ENCODE measurements at places on chromosomes 16 and 17.

- DNase-seq: no peak
Measured at GRCh38 chr16:21338537-21339268, 60.6 kb upstream of the CRYM start.

GRCh38 chr16:66933776-66934137 lies 445 bp downstream of the CIAO2B start:
- DNase-seq: no peak

- no peak for DNase-seq
Measured at GRCh38 chr17:14302091-14302430, 1.2 kb downstream of the HS3ST3B1 start.

GRCh38 chr16:54512467-54512995 lies 225.9 kb upstream of the IRX3 start:
- DNase-seq: no peak

GRCh38 chr16:695355-696089 lies 5.3 kb upstream of the WDR24 start:
- no peak for DNase-seq

- DNase-seq: no peak
Measured at GRCh38 chr16:52293204-52293603, 253.7 kb downstream of the TOX3 start.

- no peak for DNase-seq
Measured at GRCh38 chr17:82687871-82688270, 10.6 kb downstream of the RAB40B start.

GRCh38 chr17:47605011-47605410 lies 44.7 kb upstream of the KPNB1 start:
- no peak for DNase-seq

GRCh38 chr17:75260641-75261335 lies 618 bp downstream of the GGA3 start:
- peak; percentile 49 for DNase-seq

GRCh38 chr16:1196494-1196893 lies 28.6 kb downstream of the TPSG1 start:
- DNase-seq: no peak

- DNase-seq: peak; percentile 54
Measured at GRCh38 chr17:27856676-27857432, 36.3 kb downstream of the LYRM9 start.

DNA sequence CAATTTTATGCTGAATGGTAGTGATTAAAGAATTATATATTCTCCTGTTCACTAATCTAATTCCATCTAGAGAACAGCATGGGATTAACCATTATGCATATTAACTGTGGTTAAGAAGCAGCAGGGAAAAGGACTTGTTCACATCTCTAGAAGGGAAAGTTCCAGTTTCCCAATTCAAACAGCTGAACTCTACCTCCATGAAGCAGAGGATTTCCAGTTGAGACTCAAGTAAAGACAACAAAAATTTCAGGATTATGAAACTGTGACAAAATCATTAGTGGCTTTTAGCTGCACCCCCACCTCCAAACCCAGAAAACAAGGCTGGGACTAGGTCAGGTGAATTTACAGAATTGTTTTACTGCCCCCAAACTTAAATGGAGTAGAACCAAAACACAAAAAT lies 73.6 kb downstream of the USP32 start:
- DNase-seq: no peak

DNA sequence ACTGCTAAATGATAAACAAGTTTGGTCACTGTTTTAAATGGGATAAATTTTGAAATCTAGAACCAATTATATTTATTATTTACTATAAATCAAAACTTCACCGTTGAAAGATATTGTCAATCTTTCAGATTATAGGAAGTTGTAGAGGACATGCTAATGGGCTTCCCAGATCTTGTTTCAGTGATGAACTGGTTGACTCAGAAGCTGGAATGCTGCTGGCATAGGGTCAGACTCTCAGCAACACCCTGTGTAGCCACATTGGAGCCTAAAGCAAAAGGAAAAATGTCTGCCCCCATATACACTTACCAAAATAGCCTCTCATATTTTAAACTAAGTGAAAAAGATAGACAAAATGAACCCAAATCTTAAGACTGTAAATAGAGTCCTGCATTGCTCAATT lies 916.9 kb upstream of the SOX9 start:
- DNase-seq: no peak

GRCh38 chr16:17351441-17352035 lies 119.2 kb downstream of the XYLT1 start:
- no peak for DNase-seq

GRCh38 chr16:24217461-24217860 lies 38.7 kb upstream of the CACNG3 start:
- DNase-seq: no peak

DNA sequence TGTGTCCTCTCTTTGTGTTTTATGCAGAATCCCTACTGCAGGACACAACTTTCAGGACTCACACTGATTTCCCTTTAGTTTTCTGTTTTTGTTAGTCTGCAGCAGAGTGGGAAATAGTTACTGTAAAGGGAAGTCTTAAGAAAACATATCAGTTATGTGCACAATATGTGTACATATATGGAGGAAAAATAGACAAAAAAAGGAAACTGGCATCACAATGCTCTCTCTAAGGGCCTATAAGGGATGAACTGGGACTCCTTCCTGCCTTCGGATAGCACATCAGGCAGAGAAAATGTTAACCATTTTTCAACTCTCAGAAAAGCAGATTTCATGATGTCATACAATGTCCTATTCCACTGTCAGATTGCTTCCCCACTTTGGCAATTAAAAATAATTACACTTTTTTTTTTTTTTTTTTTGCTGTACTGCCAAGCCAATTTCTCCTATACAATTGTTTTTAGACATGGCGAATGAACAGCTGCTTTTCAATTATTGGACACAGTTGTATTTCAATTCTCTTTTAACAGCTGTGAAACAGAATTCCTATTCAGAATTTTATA lies 112.5 kb upstream of the KCNJ16 start:
- DNase-seq: no peak

DNA sequence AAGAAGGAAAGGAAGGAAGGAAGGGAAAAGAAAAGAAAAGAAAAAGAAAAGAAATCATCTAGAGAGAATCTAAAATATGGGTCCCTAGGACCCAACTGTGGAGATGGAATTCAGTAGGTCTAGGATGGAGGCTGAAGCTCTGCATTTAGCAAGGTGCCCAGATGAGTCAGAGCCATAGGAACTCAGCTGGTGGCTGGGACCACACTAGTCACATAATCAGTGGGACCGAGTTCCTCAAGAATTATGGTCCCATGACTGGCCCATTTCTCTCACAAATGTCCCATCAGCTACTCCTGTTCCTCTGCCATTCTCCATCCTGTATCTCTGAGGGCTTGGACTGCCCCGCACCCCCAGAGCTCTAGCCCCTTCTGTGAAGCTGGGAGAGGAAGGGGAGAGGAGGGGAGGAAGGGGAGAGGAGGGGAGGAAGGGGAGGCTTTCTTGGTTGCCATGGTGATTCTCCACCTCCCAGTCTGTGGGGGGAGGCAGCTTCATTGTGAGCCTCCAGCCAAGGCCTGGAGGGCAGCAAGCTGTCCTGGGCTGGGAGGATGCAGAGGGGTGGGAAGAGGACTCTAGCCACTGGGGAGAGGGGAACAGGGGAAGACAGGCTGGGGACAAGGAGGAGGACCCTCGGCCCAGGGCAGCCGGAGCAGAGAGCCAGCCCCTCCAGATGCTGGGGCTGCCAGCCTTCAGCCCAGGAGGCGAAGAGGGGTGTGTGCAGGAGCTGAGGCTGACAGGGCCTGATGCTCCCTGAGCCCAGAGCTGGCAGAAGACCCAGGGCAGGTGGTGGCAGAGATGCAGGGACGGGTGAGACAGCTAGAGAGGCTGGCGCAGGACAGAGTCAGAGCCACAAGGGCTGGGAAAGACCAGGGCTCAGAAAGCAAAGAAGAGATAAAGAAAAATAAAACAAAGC lies 37.8 kb upstream of the LHX1 start:
- no peak for DNase-seq

- DNase-seq: peak; percentile 35
Measured at GRCh38 chr17:13727441-13728171, 125.9 kb upstream of the HS3ST3A1 start.

- no peak for DNase-seq
Measured at GRCh38 chr17:19311016-19311415, 51.5 kb downstream of the B9D1 start.

- DNase-seq: no peak
Measured at GRCh38 chr16:62700426-62701294, 664.4 kb upstream of the CDH8 start.

DNA sequence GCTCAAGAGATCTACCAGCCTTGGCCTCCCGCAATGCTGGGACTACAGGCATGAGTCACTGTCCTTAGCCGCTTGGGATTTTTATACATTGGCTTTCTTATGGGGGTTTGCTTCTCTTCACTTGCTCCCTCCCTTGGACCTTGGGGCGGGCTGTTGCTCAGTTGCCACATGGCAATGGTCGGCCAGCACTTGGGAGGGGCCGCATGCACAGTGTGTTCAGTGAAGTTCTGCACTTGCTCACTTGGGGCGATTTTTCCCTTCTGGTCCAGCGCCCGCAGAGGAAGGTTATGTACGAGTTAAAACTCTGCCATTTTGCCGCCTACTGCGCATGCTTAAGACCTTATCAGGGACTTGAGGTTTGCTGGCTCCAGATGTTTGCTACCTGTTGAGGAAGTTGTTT lies 1367.6 kb upstream of the CDH8 start:
- no peak for DNase-seq

- no peak for DNase-seq
Measured at GRCh38 chr16:1010815-1011214, 29.2 kb downstream of the SOX8 start.

DNA sequence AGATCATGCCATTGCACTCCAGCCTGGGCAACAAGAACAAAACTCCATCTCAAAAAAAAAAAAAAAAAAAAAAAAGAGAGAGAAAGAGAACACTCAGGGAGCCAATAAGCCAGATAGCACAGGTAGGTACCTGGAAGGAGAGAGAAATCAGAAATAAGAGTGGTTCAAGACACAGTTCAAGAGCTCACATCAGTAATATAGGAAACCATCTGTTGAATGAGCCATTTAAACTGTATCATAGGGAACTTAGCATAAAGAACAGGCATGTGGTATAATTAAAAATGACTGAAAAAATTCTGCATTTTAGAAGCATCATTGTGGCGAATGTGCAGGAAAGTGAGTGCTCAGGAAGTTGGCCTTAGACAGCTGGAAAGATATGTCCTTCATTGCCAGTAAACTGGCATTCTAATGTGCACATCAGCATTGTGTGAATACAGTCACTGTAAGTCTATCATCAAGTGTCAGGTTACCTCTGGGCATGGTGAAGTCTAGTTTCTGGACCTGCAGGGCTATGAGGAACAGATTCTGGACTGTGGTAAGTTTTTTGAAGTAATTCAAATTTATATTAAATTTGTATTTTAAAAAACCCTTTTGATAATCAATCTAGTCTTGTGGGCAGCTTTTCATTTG lies 20.4 kb downstream of the KRT12 start:
- DNase-seq: no peak

DNA sequence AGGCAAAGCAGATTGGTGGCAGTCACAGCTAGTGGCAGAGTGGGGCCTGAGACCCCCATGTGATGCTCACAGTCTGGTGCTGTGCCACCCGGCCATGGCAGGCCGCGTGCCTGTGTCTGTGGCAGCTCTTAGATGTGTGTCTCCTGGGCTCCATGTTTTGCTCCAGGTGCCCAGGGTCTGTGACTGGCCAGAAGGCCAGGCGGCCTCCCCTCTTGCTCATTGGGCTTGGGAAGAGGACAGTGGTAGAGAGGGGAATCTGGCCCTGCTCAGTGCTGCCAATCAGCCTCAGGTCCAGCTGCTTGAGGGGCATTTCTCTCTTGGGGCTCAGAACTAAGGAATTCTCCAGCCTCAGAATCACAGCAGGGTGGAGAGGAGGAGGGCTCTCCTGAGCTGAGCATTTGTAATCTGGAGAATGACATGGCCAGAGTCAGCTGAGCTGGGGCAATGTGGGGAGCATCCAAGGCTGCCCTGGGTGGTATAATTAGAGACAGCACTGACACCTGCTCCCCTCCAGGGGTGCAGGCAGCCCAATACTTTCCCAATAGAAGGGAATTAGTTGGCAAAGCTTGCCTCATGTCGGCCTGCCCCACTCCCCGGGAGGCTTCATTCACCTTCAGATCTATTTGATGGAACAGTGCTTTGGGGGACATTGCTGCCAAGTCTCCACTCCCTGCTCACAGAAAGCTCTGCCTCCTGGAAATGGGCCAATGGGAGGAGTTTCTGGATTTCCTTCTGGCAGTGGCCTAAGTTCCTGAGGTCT lies 2.7 kb upstream of the LASP1NB start:
- peak; percentile 38 for DNase-seq

GRCh38 chr17:74715144-74715543 lies 2.4 kb upstream of the CD300LF start:
- DNase-seq: peak; percentile 76

GRCh38 chr16:71337631-71338030 lies 20.9 kb upstream of the CALB2 start:
- DNase-seq: no peak

- no peak for DNase-seq
Measured at GRCh38 chr16:56102183-56102686, 89.1 kb upstream of the GNAO1 start.

DNA sequence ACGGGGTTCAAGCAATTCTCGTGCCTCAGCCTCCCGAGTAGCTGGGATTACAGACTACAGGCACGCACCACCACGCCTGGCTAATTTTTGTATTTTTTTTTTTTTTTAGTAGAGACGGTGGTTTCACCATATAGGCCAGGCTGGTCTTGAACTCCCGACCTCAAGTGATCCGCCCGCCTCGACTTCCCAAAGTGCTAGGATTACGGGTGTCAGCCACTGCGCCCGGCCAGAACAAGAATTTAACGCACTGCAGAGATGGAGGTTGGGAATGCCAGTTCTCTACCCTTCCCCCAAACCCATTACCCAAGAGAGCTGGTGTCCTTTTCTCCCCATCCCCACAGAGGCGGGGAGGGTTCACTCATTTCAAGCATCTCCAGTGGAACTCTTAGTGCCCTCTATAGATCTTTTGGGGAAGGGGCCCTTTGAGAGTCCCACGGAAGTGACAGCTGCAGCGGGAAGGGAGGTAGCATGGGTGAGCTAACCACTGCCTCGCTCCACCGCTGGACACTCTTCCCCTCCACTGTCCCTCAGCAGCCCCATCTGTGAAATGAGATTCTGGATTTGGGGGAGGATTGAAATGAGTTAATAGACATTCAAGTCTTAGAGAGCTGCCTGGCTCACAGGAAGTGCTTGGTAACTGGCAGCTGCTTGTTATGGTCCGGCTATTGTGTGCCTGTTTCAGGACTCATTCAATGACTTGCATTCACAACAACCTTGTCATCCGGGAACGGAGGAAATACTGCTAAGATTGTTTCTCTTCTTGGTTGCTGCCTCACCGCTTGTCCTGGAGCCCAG lies 3.5 kb upstream of the UBALD2 start:
- no peak for DNase-seq

Data from OCI-M1 (cell line).